ENCODE measurements at places on chromosomes 7 and 10.

- no peak for DNase-seq
Observed at GRCh38 chr10:121613456-121613855, 15.2 kb upstream of the FGFR2 start.

GRCh38 chr10:77186936-77187335, 450.7 kb downstream of the KCNMA1 start:
- no peak for DNase-seq

- DNase-seq = no peak
Observed at GRCh38 chr10:100245484-100246220, 16.3 kb upstream of the CHUK start.

DNA sequence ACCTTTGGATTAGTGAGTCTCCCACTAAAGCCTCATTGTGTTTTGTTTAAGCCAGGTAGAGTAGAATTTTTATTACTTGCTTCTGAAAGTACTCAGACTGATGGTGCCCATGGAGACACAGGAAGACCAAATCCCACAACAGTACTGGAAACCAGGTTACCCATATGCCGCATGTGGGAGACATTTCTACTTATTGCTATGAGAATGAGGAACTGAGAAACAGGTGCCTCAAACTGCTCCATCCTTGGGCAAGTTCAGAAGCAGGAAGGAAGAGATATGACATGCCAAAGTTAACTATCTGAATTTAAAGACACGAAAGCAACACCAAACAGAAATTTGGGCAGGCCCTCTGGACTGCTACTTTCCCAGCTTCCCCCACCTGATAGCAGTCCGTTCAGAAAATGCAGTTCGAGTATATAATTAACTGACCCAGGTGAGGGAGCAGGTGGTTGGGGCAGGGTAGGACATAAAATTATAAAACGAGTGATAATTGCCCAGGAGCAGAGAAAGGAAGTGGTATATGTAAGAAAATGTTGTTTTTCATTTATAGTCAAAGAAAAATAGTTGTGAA, 382.3 kb upstream of the MTPN start:
- no peak for DNase-seq

DNA sequence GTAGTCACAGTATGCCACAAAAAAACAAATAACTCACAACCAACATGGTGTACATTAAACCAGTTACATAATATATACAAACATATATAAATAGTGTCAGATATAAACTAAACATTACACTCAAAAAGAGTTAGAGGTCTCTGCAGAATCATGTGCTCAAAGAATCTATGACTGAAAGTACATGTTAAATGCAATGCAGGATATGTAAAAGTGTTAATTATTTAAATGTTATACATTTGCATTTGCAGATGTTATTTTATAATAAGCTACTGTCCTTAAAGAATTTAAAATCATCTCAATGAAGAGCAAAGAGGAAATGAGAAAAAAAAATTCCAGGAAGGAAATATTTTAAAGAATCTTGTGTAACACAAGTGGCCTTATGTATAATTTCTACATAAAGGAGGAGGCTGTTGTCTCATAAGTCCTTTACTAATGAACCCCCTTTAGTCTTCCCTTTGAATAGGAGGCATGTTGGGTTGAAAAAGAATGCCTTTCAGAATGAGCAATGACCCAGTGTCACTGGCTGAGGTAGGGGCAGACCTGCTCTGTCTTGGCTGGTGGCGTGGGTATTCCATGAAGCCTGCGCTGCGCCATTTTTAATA, 148.9 kb downstream of the ITGA8 start:
- no peak for DNase-seq

DNA sequence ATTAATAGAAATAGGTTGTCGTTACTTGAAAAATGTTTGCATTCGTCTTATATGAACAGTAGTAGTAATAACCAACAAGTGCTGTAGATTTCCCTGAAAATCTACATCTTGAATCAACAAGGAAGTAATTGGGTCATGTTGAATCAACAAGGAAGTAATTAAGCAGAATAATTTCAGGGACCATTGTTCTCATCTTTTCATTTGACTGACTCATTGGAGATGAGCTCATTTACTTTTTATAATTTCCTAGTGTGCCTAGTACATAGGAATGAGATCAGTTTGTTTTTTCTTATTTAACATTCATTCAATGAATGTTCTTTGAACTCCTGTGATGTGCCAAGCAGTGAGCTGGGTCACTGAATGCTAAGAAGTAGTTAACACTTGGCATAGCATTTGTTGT, 8.2 kb downstream of the CLDN12 start:
- no peak for DNase-seq

GRCh38 chr10:71765906-71766716, 7.2 kb downstream of the VSIR start:
- DNase-seq = no peak

DNA sequence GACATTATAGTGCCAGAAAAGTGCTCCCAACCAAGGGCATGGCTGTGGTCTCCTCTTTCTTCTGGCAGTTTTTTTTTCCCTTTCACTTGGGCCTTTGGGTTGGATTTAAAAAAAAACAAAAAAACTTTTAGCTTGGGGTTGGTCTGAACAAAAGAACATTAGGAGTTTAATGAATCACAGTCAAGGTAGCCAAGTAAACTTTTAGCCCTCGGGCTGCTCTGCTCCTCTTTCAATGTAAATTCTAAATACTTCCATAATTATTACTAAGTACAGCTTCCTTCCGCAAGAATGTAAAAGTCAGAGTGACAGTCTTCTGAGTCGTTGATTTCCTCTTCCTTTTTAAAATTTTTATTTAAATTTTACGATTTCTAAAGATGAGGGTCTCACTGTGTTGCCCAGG, 79.2 kb downstream of the NRF1 start:
- no peak for DNase-seq

GRCh38 chr10:60194421-60194820, 195.3 kb downstream of the ANK3 start:
- no peak for DNase-seq

GRCh38 chr10:59319854-59320253, 42.5 kb downstream of the FAM13C start:
- no peak for DNase-seq

DNA sequence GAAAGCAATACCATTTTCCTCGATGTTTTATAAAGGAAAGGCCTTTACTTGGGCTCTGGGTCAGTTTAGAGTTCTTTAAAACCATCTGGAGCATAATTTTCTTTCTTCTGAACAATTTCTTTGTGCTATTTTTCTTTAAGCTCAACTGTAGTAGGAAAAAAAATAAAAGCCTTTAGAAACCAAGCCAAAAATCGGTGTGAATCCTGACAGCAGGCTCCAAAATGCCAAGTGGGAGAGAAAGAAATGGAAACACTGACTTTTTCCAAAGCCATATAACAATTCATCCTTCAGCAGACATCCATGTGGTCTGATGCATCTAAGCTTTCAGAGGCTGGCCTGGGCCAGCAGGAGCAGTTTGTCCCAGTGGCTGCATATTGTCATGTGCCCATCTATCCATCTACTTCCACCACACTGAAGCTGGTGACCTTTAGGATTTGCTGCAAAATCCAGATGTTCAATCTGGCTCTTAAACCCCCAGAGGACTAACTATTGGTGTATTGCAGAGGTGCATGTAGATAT, 23.0 kb upstream of the ITPRID1 start:
- no peak for DNase-seq

DNA sequence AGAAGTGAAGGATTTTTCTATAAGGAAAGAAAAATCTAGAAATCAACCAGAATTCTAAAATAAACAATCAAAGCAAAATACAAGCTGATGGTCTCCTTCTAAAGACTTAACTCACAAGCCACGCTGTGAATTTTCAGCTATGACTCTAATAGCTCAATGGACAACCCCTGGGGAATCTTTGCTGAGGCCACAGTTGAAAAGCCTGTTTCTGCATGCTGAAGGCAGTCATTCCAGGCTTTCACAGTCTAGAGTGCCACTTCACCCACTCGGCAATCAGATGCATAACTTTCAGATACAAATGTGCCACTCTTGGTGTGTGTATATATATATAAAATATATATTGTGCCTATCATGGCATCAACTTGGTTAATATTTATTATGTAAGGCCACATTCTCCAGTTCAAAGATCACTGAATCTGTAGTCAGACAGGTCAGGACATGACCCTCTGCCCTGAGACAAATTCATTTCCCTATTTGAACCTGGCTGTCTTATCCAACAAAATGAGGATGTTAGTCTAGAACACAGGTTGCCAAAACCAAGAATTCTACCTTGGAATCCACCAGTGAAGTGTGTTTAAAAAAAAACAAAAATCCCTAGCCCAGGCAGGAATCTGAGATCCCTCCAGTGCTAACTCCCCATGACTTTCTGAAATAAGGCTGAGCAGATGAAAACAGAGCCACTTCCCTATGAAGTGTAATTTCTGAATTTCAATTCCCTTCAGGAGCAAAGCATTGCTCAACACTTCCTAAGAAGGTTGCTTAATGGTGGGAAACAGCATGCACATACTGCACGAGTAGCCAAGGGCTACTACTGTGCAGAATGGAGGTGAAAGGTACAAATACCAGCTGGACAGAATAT, 9.9 kb downstream of the LIPA start:
- DNase-seq = no peak

- no peak for DNase-seq
Observed at GRCh38 chr10:11115337-11115736, 97.7 kb downstream of the CELF2 start.

GRCh38 chr10:120492346-120492745, 35.3 kb downstream of the PLPP4 start:
- no peak for DNase-seq

DNA sequence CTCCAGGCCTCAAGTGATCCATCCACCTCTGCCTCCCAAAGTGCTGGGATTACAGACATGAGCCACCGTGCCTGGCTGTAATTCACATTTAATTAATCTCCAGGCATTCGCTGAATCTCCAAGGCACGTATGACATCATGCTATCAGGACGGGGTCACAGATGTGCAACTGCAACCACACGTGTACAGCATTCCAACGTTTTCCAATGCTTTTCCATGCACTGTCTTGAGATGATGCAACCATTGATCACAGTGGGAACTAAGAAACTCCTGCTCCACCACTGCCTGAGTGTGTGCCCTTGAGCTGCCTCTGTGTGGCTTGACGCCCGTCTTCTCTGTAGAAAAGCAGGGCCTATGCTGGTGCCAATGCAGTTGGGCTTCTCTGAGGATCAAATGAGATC, 119.8 kb upstream of the LYZL2 start:
- no peak for DNase-seq

GRCh38 chr7:30789334-30789711, 18.1 kb downstream of the MINDY4 start:
- no peak for DNase-seq

- no peak for DNase-seq
Observed at GRCh38 chr10:4656576-4657194, 169.3 kb upstream of the AKR1E2 start.

- DNase-seq = no peak
Observed at GRCh38 chr10:33521062-33521461, 186.6 kb upstream of the NRP1 start.

DNA sequence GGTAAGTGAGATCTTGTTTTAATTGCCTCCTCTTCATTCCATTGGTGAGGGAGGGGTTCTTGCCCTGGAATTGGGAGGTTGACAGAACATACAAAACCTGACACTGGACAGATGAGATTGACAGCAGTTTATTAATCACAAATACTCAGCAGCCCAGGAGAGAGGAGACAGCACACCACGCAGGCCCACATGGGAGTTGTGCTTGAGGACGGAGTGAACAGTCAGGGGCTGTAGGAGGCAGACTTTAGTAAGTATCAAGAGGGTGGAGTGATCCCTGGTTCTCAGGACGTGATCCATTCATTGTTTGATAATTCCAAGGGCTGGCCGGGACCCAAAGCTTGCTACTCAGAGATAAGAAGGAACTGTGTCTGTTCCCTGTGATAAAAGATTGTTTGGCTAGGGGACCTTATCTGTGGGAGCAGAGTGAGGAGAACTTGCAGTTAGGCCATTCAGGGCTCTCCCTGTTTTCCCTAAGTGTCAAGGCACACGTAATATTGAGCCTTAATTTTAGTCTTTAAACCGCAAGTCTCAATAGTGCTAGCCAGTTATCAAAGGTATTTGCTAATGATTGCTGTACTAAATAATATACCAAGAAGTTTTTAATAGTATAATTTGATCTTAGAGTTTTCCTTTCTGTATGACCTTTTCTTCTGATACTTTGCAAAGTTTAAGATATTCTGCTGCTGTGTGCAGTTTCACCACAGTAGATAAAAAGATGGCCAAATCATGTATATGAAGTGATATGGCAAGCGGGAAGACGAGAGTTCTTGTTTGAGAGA, 14.5 kb downstream of the CAPZA2 start:
- no peak for DNase-seq

DNA sequence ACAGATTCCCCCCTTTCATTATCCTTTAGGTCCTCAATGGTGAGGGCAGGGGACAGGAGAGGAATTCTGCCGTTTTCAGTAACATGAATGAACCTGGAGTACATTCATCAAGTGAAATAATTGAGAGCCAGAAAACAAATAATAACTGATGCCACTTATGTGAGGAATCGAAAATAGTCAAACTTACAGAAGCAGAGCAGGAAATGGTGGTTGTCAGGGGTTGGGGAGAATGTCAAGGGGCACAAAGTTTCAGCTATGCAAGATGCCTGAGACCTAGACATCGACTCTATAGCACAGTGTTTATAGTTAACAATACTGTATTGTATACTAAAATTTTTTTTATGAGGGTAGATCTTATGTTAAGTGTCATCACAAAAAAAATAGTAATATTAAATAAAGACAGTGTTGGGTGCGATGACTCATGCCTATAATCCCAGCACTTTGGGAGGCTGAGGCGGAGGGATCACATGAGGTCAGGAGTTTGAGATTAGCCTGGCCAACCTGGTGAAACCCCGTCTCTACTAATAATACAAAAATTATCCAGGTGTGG, 1219.8 kb downstream of the GATA3 start:
- no peak for DNase-seq

DNA sequence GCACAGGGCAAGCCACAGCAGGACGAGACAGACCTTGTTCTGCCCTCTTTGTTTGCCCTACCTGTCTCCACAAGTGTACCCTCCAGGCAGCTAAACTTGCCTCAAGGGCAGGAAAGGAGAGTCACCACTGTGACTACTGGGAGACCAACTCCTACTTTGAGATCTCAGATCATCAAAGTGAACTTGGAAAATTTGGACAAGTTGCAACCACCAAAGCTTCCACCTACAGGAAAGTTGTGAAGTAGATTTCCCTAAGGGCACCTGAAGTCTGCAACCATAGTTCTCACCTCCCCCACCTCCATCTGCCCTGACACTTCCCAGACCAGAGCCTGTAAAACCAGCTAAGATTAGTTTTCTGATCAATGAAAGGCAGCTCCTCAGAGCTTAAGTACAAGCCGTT, 2.5 kb upstream of the WDR91 start:
- DNase-seq = no peak

- DNase-seq = no peak
Observed at GRCh38 chr10:60148266-60148840, 241.3 kb downstream of the ANK3 start.

- no peak for DNase-seq
Observed at GRCh38 chr7:142983825-142984224, 21.7 kb upstream of the KEL start.

GRCh38 chr7:44858161-44858560, 10.3 kb upstream of the H2AZ2 start:
- no peak for DNase-seq

All from T-helper 1 cell (primary cell).